D721Med (cell line): ENCODE measurements at places on chromosomes 2 and 18.

DNA sequence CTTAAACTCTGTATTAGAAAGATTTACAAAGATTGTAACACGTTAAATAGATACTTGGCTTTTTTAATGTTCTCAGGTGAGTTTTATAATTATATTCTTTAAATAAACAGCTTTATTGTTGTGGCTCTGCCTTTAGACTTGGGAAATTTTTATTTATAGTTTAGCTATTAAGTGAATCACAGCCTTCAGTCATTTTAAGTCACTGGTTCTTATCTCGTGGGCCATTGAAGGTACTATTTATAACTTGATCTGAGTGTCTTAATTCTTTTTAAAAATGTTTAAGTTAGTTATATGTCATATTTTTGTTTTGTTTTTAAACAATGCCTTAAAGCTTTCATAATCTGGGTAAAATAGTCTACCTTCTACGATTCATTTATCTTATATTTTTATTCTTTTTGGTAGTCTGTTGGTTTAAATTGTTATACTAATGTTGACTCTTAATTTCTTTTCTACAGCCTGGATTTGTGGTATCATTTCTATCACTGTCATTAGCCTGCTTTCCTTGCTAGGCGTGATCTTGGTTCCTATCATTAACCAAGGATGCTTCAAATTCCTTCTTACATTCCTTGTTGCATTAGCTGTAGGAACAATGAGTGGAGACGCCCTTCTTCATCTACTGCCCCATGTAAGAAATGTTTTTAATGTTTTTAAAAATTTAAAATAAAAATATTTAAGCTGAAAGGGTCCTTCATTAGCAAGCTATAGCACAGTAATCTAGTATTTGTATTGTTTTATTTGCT lies 49.3 kb downstream of the SLC39A10 start:
- no peak for DNase-seq

DNA sequence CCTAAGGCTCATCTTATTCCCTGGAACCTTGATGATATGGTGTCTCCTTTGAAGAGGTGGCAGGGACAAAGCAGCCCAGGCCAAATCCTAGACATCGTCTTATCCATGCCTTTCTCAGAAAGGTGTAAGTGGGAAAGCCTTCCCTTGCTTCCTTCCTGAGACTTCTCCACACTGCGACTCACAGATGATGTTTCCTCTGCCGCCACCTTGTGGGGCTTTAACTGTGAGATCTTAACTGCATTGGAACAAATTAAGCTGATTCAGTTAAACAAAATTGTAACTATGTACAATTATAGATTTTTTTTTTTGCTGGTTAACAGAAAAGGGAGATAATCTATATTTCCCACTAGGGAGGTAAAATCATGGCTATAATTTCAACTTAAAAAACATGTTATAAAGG lies 10.0 kb upstream of the GCA start:
- DNase-seq: no peak

DNA sequence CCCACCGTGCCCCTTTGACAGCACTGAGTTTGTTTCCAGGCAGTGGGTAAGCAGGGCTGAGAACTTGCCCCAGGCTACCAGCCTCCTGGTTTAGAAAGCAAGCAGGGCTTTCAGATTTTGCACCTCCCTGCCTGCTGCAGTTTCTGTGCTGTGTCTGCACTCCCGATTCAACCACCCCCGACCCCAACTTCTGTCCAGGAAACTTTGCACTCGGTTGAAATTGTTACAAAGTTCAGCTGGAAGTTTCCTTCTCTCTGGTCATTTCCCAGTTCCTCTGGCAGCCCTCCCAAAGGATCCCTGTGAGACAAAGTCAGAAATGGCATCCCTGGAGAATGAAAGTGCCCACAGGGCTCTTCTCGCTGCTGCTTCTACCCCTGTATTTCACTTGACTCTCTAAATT lies 12.4 kb upstream of the UPP2 start:
- no peak for DNase-seq

GRCh38 chr2:86105252-86105968 lies at the start of gene POLR1A:
TSS of gene POLR1A (minus strand) at chr2:86105886. CDS start at chr2:86105776, 110 bp downstream.
- DNase-seq: no peak

- DNase-seq: no peak
These were observed 899.3 kb downstream of the TRIB2 start for GRCh38 chr2:13616059-13616458.

GRCh38 chr2:112566104-112566503 lies 18.3 kb upstream of the CHCHD5 start:
- DNase-seq: no peak

GRCh38 chr2:97651114-97651513 lies 5.3 kb downstream of the COX5B start:
- DNase-seq: no peak

DNA sequence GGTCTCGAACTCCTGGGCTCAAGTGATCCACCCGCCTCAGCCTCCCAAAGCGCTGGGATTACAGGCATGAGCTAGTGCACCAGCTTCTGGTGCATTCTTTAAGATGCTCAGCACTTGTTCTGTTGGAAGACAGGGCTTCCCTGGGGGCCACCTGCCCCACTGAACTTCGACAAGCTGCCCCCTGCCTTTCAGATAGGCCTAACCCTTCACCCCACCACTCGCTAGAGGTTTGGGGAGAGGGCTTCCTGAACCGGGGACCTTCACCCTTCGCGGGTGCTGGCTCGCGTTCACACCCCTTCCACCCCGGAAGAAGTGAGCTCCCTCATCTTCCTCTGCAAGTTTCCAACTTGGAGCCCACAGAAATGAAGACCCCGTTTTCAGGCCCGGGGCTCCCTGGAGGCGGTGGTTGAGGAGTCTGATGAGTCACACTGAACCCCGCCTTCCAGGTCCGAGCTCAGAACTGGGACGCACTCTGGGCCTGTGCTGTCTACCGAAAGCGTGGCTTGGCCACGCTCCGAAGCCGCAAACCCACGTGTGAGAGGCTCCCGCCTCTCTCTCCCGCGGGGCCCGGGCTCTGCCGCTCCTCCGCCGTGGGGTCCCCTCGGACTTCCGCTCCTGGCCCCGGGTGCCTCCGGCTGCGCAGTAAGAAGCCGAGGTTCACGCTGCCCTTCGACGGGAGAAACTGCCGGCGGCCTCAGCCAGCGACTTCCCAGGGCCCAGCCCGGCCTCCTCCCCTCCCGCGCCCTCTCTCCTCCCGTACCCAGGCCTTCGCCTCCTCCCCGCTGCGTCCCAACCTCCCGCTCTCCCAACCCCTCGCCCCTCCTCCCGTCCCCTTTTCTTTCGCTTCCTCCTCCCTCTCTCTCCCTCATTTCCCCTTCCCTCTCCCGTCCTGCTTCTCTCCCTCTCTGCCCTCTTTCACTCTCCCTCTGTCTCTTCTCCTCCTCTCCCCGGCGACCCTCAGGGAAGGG lies 47.5 kb upstream of the SP3 start:
- no peak for DNase-seq

DNA sequence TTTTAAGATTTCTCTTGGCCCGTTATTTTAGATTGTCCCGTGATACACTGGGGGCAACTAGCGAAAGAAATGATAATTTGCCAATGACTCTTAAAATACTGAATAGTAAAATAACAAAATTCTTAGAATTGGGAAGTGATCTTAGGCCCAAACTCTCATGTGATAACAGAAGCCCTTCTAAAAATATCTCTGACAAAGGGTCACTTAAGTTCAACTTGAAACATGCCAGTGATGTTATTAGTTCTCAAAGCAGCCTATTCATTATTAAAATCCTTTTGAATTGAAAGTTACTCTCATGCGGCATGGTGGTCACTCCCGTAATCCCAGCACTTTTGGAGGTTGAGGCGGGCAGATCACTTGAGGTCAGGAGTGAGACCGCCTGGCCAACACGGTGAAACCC lies 920.9 kb downstream of the NRXN1 start:
- no peak for DNase-seq

DNA sequence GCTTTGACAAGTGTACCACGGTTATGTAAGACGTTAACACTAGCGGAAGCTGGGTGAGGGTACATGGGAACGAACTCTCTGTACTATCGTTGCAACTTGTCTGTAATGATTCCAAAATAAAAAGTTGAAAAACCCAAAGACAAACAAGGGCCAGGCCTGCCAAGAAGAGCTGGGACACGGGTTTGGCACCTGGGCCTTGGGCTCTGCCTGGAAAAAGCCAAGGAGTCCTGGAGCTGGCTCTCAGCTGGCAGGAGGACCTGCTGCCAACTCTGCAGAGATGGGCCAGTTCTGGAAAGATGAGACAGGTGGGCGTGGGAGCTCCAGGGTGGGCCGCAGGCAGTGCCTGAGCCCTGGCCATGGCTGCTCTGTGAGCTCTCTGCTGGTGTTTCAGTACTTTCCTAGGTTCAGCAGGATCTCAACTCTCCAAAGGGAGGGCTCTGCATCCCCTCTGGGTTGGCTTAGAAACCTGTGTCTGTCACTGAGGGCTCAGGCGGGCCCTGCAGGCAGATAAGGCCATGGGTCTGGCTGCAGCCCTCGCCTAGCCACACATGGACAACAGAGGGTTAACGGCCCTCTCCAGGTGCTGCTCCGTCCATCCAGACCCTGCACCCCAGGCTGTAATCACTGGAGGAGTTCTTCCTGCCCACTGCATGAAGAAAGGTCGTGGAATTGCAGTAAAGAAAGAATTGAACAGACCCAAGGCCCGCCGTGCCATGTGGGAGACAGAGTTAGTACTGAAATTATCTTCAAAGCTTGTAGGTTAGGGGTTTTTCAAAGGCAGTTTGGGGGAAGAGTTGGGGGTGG lies 89.9 kb downstream of the RHOB start:
- DNase-seq: no peak

- DNase-seq: no peak
These were observed 56.9 kb upstream of the HAAO start for GRCh38 chr2:42849311-42849710.

- no peak for DNase-seq
These were observed 31.3 kb upstream of the TMEM131 start for GRCh38 chr2:98026927-98027522.

DNA sequence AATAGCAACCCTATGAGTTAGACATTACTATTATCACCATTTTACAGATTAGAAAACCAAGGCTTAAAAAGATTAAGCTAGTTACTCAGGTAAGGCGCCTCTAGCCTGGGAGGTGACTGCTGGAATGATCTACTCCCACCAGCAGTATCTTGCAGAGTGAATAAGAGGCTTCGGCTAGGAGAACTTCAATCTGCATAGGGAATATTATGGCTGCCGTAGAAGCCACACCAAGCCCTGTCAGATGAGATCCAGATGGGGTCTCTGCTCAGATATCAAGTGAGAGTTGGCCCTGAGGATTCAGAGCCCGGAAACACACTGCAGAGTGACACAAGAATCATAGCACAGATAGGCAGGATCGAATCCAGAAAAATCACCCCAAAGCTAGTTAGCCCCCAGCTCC lies 21.5 kb upstream of the PKDCC start:
- DNase-seq: no peak

DNA sequence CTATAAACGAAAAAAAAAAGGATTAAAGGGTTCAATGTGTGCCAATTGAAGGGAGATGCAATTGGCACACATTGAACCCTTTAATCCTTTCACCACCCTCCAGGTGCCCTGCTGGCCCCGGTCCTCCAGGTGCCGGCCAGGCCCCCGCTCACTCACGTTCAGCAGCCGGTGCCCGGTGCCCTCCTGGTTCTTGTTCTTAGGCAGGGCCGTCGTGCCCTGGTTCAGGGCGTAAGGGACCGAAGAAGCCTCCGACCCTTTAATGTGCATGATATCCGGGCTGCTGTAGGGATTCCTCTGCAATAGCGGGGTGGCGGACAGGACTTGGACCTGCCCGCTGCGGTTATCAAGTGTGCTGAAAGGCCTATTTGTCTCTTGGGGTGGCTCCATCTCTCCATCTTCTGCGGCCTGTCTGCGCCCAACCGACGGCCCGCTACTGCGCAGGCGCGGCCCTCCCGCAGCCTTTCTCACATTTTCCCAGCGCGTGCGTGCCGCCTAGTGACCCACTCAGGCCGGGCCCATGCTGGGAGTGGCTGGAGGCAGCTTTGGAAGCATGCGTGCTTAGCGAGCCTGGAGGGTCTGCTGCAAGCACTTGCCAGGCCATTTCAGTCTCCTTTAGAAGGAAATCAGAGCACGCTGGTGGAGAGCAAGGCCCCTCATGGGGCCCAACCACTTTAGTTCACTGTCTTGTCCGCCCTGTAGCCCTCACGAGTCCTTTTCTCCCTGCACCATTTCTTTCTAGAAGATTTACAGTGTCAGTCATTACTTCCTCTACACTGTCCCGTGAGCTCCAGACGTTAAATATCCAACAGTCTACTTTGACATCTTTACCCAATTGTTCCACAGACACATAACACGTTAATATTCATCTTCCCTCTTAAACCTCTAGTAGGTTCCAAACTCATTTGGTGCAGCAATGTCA lies 24.3 kb downstream of the TMEM237 start:
- DNase-seq: no peak

- DNase-seq: no peak
These were observed 378.5 kb upstream of the ID2 start for GRCh38 chr2:8303322-8303832.

GRCh38 chr2:128473175-128474035 lies 154.7 kb upstream of the HS6ST1 start:
- no peak for DNase-seq

DNA sequence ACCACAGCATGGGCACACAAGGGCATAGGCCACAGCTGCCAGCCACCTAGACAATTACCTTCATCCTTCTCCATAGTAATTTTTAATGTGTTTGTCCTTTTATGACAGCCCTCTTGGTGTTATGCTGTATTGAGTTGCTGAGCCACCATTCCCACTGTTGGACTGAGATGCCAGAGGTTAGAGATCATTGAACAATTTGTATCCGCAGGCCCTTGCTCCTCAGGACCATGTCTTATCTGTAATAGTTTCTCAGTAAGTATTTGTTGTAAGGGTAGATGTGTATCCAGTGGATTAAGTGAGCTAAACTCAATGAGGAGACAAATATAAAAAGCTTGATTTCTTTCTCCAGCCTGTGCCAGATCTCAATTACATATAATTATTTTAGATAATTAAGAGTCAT lies 832.8 kb upstream of the ID2 start:
- DNase-seq: no peak

GRCh38 chr2:48328159-48328809 lies 201.7 kb upstream of the STON1 start:
- no peak for DNase-seq

DNA sequence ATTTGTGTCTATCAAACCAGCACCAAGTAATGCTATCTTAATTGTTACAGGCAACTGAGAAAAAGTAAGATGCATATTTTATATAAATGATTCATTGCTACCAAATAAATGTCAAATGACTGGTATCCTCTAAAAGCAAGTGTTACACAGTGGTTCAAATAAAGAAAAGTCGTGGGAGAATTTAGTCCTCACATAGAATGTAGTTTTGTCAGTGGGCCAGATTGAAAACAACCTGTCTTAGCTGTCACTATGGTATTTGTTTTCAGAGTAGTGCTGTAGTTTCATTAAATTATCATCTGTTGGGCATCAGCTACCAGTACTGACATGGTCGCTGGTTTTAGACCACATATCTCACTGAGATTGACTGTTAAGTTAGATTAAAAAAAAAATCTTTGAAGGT lies 10.2 kb upstream of the EIF2AK3 start:
- no peak for DNase-seq
